ENCODE measurements at places on chromosomes 1 and 21.

- DNase-seq, result no peak
Measured at GRCh38 chr1:154758346-154758745, 111.7 kb downstream of the KCNN3 start.

DNA sequence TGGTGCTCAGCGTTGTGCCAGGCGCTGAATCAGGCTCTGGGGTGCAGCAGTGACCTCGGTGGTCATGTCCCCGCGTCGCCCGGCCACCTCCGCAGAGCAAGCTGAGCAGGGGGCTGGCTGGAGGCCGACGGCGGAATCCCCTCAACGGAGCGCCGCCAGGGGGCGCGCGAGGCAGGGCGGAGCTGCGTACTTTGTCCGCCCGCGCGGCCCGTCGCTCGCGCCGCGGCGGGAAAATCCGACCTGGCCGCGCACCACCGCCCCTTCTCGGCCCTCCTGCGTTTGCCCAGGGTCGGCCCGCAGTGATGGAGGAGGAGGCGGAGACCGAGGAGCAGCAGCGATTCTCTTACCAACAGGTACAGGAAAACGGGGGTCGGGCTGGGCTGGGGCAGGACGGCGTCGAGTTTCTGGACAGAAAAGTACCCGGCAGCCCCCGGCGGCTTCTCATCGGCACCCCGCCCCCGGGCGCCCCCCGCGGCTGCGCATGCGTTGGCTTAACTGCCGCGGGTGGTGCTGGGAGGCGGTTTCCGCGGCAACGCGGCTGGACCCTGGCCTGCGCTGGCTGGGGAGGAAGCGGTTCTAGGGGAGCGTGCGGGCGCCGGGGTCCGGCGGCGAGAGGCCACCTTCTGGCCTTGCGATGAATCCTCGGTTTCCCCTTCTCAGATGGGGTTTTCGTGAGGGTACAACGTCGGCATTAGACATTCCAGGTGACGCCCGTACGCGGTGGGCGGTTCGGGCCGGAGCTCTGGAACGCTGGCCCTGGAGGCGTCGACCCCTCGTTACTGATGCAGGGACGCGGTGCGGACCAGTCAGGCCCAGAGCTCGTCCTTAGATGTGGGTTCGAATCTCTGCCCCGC is at the start of gene CENPS:
TSS of gene CENPS (plus strand) at position 218 of the 854 bp plus-strand sequence. CDS start at position 303, 85 bp downstream.
- peak; percentile 92 for DNase-seq

- no peak for DNase-seq
Measured at GRCh38 chr1:96632045-96632664, 89.4 kb upstream of the PTBP2 start.

DNA sequence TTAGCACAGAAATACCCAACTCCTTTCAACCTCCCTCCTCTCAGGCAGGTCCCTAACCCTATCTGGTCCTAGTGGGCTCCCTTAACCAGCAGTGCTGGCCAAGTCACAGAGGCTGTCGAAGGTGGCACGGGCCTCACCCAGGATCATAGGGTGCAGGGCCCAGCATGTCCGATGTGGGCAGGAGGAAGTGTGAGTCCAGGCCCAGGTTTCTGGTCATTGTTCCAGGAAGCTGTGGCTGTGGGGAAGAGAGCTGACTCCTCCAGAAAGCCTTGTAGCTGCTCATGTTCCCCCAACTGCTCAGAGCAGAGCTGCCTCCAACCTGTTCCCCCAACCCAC is 2.4 kb downstream of the CCDC17 start:
- DNase-seq, result no peak

DNA sequence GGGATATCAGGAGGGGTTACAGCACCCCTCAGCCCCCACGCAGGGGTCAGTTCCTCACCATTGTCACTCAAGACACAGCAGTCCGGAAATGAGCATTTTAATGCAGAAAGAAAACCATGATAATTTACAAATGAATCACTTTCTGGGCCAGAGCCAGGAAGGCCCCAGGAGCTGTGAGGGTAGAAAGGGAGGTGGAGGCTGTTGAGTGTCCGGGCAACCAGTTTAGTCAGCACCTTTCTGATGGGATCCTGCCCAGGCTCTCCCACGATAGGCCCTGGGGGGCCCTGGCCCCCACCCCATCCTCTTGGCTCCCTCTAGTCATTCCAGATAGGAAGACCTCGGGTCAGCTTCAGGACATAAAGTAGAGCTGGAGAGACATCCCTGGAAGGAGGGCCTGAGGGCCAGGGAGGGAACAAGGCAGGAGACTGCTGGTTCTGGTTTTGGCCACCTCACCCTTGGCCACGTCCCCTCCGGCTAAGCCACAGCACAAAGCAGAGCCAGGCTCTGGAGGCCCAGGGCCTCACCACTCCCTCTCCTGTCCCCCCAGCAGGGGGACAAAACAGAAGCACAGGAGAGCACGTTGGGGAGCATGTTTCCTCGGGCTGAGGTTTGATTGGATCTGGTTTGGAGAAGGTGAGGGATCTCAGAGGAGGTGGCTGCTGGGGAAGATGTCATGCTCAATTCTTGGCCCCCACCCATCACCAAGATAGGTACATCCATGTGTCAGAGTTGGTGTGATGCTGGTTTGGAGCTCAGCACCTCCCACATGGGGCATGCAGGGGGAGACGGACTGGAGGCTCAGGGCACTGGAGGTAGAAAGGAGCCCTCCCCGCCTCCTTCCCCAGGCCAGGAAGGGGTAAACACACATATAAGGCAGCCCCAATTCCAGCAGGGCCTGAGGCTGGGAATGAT is 20.6 kb downstream of the ETNK2 start:
- DNase-seq, result no peak

GRCh38 chr1:35524106-35524505 is 33.1 kb downstream of the KIAA0319L start:
- no peak for DNase-seq

DNA sequence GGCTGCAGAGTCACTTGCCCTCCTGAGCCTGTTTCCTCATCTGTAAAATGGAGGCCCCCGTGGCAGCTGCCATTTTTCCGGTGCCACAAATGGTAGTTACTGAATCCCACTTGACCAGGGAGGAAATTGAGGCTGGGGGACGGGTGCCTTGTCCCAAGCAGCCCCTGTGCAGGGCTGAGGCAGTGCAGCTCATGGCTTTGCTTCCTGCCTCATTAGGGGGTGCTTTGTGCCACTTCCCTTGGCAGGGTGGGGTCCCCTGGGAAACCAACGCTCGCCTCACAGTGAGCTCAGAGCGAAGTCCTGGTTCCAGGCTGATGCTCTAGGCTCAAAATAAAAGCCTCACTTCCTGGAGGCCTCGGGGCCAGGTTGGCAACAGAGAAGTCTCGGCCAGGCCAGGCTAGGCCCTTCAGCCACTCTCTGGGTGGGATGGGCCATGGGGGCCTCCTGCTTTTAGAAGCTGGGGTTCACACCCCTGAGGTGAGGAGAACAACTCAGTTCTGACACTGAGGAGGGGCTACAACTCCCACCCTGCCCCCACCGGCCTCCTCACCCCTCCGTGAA is 6.8 kb downstream of the LAPTM5 start:
- DNase-seq, result peak; percentile 46

GRCh38 chr1:186440584-186440983 is 20.3 kb downstream of the PDC start:
- no peak for DNase-seq

- DNase-seq, result peak; percentile 98
Measured at GRCh38 chr1:18923756-18924211, 21.4 kb upstream of the ALDH4A1 start.

GRCh38 chr1:76281306-76281705 is 206.8 kb downstream of the ST6GALNAC3 start:
- DNase-seq, result no peak

DNA sequence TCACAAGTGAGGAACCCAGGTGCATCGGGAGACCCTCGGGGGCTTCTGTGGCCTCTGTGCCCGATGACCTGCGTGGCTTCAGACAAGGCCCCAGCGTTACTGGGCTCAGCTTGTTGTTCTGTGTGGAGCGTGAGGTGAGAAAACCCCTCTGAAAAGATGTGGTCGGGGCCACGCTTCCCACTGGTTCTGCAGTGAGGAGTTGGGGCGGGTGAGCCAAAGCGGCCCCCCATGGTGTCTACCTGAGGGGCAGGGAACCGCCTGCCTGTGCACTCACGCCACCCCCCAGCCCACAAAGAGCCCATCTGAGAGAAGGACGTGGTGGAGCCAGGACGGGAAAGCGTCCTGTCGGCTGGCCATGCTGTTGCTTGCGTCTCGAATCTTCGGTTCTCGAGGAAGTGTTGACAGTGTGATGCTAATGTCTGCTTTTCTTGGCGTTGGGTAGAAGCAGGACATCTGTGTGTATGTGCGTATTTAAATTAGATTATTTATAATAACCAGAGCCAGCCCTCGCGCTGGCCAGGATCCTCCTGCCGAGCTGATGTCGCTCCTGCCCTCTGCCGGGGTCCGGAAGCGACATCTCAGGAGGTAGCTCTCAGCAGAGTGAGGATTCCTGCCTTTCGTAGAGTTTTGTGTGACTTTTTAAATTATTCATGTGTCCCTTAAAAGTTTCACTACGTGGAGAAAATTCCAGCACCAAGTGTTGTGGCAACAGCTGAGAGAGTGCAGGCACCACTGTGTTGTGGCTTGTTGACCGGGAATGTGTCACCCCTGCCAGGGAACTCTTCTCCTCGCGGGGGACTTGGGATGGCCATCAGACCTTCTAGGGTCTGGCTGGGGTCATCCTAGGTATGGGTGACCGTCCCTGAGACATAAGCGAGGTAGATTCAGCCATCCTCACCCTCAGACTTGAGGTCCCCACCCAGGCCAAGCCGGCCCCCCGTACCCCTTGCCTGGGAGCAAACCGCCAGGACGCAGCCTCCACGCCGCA is 15.3 kb downstream of the TMEM201 start:
- no peak for DNase-seq

DNA sequence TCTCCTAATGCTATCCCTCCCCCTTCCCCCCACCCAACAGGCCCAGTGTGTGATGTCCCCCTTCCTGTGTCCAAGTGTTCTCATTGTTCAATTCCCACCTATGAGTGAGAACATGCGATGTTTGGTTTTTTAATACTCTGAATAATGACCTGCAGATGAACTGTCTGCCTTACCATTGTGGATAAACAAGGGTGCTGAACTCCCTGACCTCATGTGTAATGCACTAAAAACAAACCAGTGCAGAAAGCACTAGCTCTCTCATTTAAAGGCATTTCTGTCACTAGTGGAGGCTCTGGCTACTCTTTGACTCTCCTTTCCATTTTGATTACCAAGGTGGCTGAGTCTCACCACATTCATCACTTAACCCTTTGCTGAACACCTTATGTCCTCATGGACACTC is 23.1 kb upstream of the TRAF3IP3 start:
- DNase-seq, result no peak

GRCh38 chr1:24699628-24700027 is 45.6 kb upstream of the CLIC4 start:
- DNase-seq, result no peak

- peak; percentile 34 for DNase-seq
Measured at GRCh38 chr1:45647248-45648021, 23.6 kb upstream of the CCDC17 start.

- DNase-seq, result peak; percentile 95
Measured at GRCh38 chr1:169312084-169312954, 55.3 kb downstream of the NME7 start.

- no peak for DNase-seq
Measured at GRCh38 chr1:107293901-107294613, 153.2 kb downstream of the NTNG1 start.

GRCh38 chr1:160744199-160744851 is 5.3 kb downstream of the SLAMF7 start:
- DNase-seq, result no peak

All from common myeloid progenitor, CD34-positive (primary cell).